ENCODE measurements at places on chromosomes 7 and 10. TPM values are rescaled to one million over a fixed set of nuclear protein-coding genes. Genes with fewer than 3 reads are reported as not detected.
A peak's percentile ranks its signal among the peaks of the same experiment; 100 is the strongest.

DNA sequence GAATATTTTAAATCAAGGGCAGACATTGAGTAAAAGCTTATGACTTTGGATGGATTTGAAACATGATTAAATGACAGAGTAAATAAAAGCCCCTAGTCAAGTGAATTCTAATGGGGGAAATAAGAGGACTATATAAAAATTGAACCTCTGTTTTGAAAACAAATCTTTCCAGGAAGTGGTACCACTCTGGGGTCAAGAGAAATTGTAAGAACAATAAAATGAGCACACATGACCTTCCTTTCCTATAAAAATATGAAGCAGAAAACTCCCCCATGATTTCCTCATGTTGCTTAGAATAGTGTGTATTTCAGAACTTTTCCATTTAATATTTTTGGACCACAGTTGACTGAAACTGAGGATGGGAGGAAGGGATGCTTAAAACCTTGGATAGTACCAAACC, 12.3 kb upstream of the CLDN12 start:
- H3K27me3 ChIP-seq = no peaks in the 10 kb centered on the region
- H3K27ac ChIP-seq = no peak overlapping the region
- no peaks in the 10 kb centered on the region for H3K4me1 ChIP-seq

GRCh38 chr10:95518455-95519452, 42.4 kb downstream of the SORBS1 start:
- no peak overlapping the region for H3K27ac ChIP-seq
- no peaks in the 10 kb centered on the region for H3K36me3 ChIP-seq
- H3K4me1 ChIP-seq = peaks cover 3% of the 10 kb centered on the region
- H3K27me3 ChIP-seq = no peaks in the 10 kb centered on the region
- no peak overlapping the region for H3K4me3 ChIP-seq

GRCh38 chr7:139105484-139105883, 4.0 kb downstream of the ZC3HAV1 start:
- H3K4me1 ChIP-seq = no peaks in the 10 kb centered on the region
- no peaks in the 10 kb centered on the region for H3K36me3 ChIP-seq
- H3K27ac ChIP-seq = no peak overlapping the region
- no peak overlapping the region for H3K4me3 ChIP-seq

DNA sequence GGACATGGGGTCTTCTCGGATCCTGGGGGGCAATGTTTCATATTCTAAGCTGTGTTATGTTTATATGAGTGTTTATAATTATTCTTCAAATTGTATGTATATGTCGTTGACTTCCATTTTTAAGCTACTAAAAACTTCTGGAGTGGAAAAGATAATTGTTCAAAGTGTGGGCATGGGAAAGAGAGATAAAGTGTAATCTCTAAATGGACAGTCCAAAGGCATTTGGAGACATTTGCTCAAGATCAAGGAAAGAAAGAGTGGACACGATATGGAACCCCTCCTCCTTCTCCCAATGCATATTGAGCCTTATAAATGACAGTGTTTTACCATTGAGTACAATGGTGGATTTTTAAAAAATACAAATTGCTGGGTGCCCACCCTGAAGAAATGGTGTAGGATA, 81.1 kb downstream of the SDHAF3 start:
- H3K4me3 ChIP-seq = no peak overlapping the region
- no peaks in the 10 kb centered on the region for H3K36me3 ChIP-seq
- no peaks in the 10 kb centered on the region for H3K27me3 ChIP-seq
- no peak overlapping the region for H3K27ac ChIP-seq

DNA sequence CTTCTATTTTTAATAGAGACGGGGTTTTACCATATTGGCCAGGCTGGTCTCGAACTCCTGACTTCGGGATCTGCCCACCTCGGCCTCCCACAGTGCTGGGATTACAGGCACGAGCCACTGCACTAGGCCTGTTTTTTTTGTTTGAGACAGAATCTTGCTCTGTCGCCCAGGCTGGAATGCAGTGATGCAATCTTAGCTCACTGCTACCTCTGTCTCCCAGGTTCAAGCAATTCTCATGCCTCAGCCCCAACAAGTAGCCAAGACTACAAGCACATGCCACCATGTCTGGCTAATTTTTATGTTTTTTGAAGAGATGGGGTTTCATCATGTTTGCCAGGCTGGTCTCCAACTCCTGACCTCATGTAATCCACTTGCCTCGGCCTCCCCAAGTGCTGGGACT, 73.7 kb downstream of the TYW1B start:
- no peak overlapping the region for H3K27ac ChIP-seq
- no peak overlapping the region for H3K4me3 ChIP-seq
- H3K27me3 ChIP-seq = no peaks in the 10 kb centered on the region
- H3K4me1 ChIP-seq = no peaks in the 10 kb centered on the region
- DNase-seq = no peak

DNA sequence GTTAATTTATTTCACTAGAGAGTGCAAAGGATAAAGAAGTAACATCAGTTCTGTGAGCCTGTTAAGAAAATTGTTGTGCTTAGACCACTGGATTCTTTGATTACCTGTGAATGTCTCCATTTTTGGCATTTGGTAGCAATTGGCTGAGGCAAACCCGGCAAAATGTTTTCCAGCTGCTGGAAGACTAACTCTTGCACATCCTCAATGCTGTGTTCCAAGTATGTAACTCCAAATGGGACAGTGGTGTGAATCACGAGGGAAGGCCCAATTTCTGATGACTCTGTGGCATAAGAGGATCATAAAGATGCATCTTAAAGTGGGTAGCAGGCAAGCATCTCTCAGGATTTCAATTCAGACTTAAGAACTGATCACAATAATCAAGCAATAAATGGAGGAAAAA, 268.8 kb downstream of the RNLS start:
- no peaks in the 10 kb centered on the region for H3K36me3 ChIP-seq
- H3K4me1 ChIP-seq = no peaks in the 10 kb centered on the region
- no peaks in the 10 kb centered on the region for H3K27me3 ChIP-seq
- no peak for DNase-seq

GRCh38 chr10:101301111-101301731, 52.7 kb upstream of the BTRC start:
- DNase-seq = peak; percentile 84
- H3K4me1 ChIP-seq = peaks cover 65% of the 10 kb centered on the region
- H3K4me3 ChIP-seq = no peak overlapping the region

DNA sequence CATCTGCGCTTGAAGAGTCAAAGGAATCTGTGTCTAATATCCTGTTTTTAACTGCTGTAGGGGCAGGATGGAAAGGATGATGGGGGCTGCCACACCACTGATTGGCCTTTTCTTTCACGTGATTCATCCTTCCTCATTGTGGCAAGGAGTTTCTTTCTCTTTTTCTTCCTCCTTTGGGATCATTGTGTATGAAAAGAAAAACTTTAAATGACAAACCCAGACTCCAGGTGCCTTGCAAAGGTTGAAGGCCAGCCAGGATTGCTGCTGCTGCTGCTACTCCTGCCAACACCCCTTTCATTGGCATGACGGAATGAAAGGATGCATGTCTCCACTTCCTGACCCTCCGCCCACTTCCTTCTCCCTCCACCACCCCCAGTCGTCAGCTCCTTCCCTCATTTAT, 6.5 kb upstream of the OIT3 start:
- peaks cover 28% of the 10 kb centered on the region for H3K36me3 ChIP-seq
- no peak overlapping the region for H3K4me3 ChIP-seq
- no peak overlapping the region for H3K27ac ChIP-seq
- DNase-seq = no peak
- no peaks in the 10 kb centered on the region for H3K4me1 ChIP-seq
- no peaks in the 10 kb centered on the region for H3K27me3 ChIP-seq

GRCh38 chr10:30817541-30817940, 188.0 kb upstream of the LYZL2 start:
- H3K27ac ChIP-seq = no peak overlapping the region
- no peak overlapping the region for H3K4me3 ChIP-seq
- no peaks in the 10 kb centered on the region for H3K36me3 ChIP-seq
- DNase-seq = no peak
- H3K27me3 ChIP-seq = no peaks in the 10 kb centered on the region

- H3K4me1 ChIP-seq = peaks cover 10% of the 10 kb centered on the region
- H3K36me3 ChIP-seq = no peaks in the 10 kb centered on the region
- peak; percentile 23 for DNase-seq
- no peak overlapping the region for H3K27ac ChIP-seq
- H3K27me3 ChIP-seq = no peaks in the 10 kb centered on the region
Measured at GRCh38 chr7:15764851-15765382, 78.4 kb upstream of the MEOX2 start.

DNA sequence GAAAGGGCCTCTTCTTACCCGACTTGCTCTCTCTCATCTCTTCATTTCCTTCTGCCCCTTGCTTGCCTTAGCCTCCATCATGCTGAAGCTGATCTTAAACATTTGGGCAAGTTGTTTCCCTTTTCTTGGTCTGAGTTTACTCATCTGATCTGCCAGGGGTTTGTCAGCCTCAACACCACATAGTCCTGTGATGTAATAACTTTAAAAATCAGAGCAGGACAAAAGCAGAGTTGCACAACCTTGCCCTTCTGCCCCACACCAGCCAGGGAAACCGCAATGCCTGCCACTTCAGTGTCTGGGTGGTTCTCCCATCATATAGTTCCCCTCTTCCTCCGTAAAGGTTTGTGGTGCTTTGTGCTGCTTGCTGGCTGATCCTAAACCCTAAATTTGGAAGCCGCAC, 9.9 kb upstream of the LIPM start:
- H3K4me1 ChIP-seq = no peaks in the 10 kb centered on the region
- H3K4me3 ChIP-seq = no peak overlapping the region
- H3K27me3 ChIP-seq = no peaks in the 10 kb centered on the region
- DNase-seq = no peak
- no peak overlapping the region for H3K27ac ChIP-seq
- no peaks in the 10 kb centered on the region for H3K36me3 ChIP-seq

- H3K27ac ChIP-seq = no peak overlapping the region
- peaks cover 39% of the 10 kb centered on the region for H3K36me3 ChIP-seq
- DNase-seq = no peak
- H3K4me3 ChIP-seq = no peak overlapping the region
- no peaks in the 10 kb centered on the region for H3K27me3 ChIP-seq
- H3K4me1 ChIP-seq = no peaks in the 10 kb centered on the region
Measured at GRCh38 chr10:121910673-121911420, 17.0 kb downstream of the ATE1 start.

DNA sequence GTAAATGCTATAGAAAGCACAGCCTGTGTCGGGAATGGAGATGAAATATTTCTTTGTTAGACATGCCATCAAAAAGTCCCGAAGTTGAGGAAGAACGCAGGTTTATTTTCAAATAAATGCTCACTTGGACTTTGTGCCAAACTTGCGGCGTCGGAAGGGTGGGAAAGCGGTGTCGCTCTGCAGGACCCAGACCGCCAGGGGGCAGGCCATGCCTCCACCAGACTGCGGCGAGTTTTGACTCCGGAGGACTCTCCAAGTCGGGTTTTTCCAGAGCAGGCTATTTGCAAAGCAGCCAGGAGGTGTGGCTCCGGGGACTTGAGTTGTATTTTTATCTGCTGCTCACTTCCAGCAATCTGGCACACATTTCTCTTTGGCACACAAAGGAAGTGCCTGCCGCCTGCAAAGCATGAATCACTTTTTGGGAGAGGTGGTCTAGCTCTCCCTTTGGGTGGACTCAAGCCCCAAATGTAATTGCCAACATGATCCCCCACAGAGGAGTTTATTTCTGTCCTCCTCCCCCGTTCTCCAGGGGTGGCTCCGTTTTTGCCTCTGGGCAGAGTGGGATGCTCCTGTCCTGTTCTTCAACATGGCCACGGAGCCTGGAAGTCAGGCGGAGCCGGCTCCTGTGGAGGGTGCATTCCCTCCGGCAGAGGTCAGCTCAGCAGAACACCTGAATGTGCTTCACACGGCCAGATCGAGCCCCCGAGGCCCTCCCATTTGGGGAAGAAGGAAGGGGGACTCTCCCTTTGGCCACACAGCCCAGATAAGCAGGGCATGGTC, 82.3 kb upstream of the GPR26 start:
- DNase-seq = peak; percentile 37
- no peak overlapping the region for H3K27ac ChIP-seq
- 0 out of 2 replicates have a peak, but pooled peaks cover 7% of the 10 kb centered on the region for H3K27me3 ChIP-seq
- H3K4me3 ChIP-seq = no peak overlapping the region

- no peaks in the 10 kb centered on the region for H3K4me1 ChIP-seq
- H3K27ac ChIP-seq = no peak overlapping the region
- H3K36me3 ChIP-seq = no peaks in the 10 kb centered on the region
- H3K4me3 ChIP-seq = no peak overlapping the region
Measured at GRCh38 chr10:120760253-120760652, 90.9 kb upstream of the WDR11 start.

DNA sequence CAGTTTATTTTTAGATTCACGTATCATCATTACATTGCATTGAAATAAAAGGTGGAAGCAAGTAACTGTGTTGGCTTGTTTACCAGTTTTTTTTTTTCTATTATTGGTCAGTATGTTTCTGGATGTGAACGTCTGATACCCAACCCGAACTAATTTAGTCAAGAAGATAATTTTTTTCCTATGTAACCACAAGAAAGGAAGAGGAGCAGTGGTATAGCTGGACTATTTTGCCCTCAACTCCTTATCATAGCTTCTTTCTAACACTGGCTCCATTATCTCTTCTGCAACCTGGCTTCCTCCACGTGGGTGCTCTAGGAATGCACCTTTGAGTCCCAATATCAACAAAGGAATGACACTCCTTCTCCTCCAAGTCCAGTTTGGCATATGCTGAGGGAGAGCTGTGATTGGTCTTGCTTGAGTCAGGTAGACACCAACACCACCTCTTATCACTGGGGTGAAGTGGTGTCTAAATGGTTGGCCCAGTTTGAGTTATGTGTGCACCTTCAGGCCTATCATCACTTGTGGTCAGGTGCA, 29.4 kb downstream of the OR9A2 start:
- no peak overlapping the region for H3K27ac ChIP-seq
- DNase-seq = no peak
- H3K4me3 ChIP-seq = no peak overlapping the region
- H3K27me3 ChIP-seq = no peaks in the 10 kb centered on the region
- no peaks in the 10 kb centered on the region for H3K36me3 ChIP-seq
- H3K4me1 ChIP-seq = no peaks in the 10 kb centered on the region

The HOGA1 gene
- 3.5 TPM for total RNA-seq

The GATA3 gene
- total RNA-seq = 0.53 TPM

The TDRD1 gene
- 0.61 TPM for total RNA-seq

The ANKRD16 gene
- total RNA-seq = 2.9 TPM

The DPP6 gene
- not detected for total RNA-seq

The TRIM74 gene
- total RNA-seq = not detected

The IFIT3 gene
- 0.76 TPM for total RNA-seq

The UNC5B gene
- 3.6 TPM for total RNA-seq

The UBE2D1 gene
- 13.6 TPM for total RNA-seq
